Omental fat pad (tissue), 4 donors: ENCODE measurements at places on chromosomes 7 and 10. TPM values are rescaled to one million over a fixed set of nuclear protein-coding genes. Genes with fewer than 3 reads are reported as not detected.

The EGR2 gene
- total RNA-seq, result 11.6 TPM

The SLC13A1 gene
- not detected for total RNA-seq

The NUTM2E gene
- not detected for total RNA-seq

The PTPRE gene
- total RNA-seq, result 28.1 TPM

The NPY4R gene
- not detected for total RNA-seq

The CLDN3 gene
- total RNA-seq, result not detected

The FOXP2 gene
- 15.3 TPM for total RNA-seq

The ASB10 gene
- not detected for total RNA-seq

The CYP26C1 gene
- total RNA-seq, result 0.16 TPM

DNA sequence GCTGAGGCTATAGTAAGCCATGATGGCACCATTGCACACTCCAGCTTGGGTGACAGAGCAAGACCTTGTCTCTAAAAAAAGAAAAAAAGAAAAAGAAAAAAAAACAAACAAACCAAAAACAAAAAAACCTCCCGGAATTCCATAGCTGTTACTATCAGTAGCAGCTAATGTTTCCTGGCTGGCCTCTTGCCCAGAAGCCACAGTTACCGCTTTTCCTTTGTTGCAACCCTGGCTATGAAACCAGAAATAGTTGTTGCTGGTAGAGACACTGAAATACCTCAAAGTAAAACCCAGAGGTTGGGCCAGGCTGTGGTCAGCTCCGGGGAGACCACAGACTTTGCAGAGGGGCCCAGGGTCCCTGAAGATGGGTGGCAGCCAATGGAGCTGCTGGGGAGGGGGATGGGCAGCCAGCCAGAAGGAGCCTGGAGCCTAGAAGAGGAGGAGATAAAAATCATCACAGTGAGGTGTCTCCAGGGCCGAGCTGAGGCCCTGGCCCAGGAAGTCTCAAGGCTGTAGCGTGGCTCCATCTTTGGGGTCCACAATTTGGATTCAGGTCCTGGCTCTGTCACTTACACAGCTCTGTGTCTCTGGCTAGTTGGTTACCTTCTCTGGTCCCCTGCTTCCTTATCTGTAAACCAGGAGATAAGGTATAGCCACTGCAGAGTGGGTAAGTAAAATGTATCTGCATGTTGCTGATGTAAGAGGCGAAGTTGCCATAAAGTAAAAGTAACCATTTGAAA, 3.4 kb upstream of the CHST12 start:
- peak; percentile 64 for DNase-seq

DNA sequence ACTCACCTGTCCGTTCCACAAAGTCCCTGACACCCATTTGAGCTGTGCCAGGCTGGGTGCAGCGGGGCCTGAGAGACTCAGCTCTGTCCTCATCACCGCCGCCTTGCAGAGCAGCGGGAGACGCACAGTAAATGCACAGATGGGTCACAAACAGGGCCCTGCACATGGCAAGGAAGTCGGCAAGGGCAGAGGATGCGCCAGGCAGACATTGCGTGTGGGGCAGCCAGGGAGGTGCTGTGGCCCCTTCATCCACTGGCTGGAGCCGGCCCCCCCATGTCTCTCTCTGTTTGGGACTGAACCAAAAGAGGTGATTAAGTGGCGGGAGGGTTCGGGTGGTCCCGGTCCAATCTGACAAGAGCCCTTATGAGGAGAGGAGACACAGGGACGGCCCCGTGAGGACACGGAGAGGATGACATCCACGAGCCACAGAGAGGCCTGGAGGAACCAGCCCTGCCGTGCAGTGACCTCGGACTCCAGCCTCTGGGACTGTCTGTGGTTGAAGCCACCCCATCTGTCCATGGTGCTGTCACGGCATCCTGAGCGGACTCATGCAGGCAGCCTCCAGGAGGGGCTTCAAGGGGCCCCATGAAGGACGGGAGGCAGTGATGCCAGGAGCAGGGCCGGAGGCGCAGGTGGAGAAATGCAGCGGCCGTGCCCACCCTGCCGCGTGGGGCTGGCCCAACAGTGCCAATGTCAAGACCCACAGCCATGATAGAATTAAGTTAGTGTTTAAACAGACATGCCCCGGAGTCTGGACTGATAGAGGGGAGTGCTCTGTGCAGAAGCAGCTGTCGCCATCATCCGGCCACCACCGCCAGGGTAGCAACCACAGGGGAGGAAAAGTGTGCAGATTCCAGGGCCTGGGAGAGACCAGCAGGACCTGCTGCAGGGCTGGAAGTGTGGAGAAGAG, 28.4 kb upstream of the FOXL3 start:
- no peak for DNase-seq

DNA sequence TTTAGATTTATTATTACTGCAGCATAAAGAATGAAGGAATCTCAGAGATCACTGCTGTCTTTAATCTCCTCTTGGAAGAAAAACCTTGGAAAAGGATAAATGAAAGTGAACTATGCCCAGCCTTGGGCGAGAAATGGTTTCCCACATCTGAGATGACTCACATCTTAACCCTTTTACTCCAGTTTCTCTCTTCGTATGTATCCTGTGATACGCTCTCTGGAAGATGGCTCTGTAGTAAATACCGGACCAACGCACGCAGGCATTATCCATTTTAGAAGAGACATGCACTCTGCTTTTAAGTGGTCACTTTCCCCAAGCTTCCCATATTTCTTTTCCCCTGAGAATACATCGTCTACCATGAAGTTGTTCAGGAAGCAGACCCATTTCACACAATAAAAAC, 207.3 kb upstream of the BMPER start:
- DNase-seq, result no peak

- DNase-seq, result no peak
These were observed 56.3 kb upstream of the TMEM72 start for GRCh38 chr10:44854693-44855350.

- DNase-seq, result no peak
These were observed 1.3 kb downstream of the CUTC start for GRCh38 chr10:99733366-99733765.

- DNase-seq, result peak; percentile 17
These were observed 8.3 kb upstream of the ATP6V0E2 start for GRCh38 chr7:149865437-149865836.

- DNase-seq, result no peak
These were observed 100.9 kb downstream of the ANKRD7 start for GRCh38 chr7:118325450-118325808.

GRCh38 chr10:93061594-93062513, 1.3 kb downstream of the CYP26C1 start:
- DNase-seq, result no peak

DNA sequence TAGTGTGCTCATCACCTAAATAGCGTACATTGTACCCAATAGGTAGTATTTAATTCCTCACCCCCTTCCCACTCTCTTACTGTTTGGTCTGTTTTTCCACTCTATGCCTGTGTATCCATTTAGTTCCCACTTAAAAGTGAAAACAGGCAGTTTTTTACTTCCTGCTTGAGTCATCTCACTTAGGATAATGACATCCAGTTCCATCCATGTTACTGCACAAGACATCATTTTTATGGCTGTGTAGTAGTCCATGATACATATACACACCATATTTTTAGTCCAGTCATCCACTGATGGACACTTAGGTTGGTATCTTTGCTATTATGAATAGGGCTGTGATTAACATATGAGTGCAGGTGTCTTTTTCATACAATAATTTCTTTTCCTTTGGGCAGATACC, 10.1 kb downstream of the STK17A start:
- DNase-seq, result no peak

DNA sequence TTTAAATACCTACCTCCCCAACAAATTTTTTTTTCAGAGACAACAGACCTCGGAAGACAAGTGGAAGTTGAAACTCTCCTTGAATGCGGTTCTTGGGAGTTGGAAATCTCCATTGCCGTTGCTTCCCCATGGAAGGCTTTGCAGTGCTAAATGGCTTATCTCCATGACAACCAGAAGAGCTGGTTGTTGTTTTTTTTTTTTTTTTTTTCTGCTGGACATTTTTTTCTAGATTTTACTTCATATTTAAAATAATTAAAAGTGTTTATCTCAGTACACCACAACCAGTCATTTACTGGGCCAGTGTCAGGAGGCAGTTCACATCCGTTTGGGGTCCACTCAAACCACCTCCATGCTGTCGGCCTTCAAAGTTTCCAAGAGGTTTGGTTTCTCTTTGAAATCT, 348.5 kb upstream of the PRKCQ start:
- no peak for DNase-seq

- no peak for DNase-seq
These were observed 58.0 kb downstream of the CLRN3 start for GRCh38 chr10:127834791-127835190.

DNA sequence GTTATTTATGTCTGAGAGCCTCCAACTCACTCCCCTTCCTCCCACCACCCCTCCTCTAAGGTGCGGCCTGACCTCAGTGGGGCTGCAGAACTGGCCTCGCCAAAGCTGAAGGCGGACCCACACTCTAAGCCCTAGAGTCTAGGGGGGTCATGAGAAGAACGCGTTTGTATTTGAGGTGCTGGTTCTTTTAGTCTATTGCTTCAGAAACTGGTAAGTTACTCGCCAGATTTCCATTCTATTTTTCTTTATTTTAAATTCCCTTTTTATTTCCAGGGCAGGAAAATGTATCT, 357.5 kb downstream of the DNAJB6 start:
- DNase-seq, result no peak

- no peak for DNase-seq
These were observed 24.0 kb downstream of the HABP2 start for GRCh38 chr10:113576852-113577251.

- DNase-seq, result no peak
These were observed 304.6 kb downstream of the PRPF18 start for GRCh38 chr10:13891128-13892000.

GRCh38 chr7:120394595-120394994, 121.6 kb downstream of the KCND2 start:
- DNase-seq, result no peak

- DNase-seq, result no peak
These were observed 16.9 kb downstream of the RPA3 start for GRCh38 chr7:7701527-7701926.

- no peak for DNase-seq
These were observed 3.5 kb upstream of the ZNF467 start for GRCh38 chr7:149776848-149777407.

DNA sequence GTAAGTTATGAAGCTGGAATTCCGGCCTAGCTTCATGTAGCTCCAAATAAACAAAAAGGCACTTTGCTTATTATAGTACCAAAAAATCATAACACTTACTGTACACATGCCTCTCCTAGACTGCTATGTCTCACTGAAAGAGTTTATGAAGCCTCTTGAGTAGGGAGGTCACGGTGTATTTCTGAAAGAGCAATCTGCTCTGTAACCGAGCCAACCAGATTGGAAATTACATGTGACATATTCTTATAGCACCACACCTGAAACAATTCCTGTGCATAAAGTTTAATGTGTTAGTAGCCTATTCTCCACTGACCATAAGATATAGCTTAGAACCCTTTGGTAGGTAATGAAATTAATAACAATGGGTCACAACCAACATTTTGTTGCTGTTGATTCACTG, 1.3 kb upstream of the FAM3C start:
- DNase-seq, result no peak

DNA sequence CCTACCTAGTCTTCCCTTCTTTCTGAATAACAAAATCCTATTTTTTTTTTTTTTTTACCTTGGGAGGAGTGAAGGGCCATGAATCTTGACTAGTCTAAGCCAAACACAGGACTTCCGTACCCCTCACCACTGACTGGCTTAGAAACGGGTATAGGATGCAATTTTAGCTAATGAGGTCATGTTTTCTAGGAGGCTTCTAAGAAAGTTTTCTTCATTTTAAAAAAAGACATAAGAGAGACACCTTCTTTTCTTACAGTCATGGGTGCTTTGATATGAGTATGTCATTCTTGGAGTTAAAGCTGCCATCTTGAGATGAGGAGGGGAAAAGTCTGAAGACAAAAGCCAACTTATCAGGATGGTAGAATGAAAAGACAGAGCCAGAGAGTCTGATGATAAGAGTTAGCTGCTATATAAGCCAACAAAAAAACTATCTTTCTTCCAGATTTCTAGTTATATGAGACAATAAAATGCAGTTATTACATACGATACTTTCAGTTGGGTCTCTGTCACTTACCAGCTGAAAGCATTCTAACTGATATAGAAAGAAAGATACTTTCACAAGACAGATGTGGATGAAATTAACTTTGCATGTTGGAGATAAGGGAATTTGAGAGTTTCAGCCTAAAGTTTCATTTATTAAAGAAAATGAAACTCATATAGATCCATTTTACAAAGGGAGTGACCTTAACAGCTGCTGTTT, 34.0 kb downstream of the ZNF438 start:
- DNase-seq, result no peak

DNA sequence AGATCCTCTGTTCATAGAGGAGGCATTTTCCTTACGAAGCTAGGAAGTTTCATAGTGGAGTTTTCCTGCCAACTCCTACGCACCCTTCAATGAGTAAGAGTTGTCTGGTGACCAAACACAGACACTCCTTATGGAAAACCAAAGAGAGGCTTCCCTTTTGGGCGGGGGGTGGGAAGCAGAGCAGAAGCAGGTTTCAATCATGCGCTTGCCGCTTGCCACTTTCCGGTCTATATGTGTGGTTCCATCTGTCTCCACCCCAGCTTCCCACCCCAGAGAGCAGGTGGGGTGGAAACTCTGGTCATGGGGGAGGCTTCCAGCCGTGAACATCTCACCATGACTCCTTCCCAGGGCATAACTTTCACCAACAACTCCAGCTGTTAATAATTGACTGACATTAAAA, 68.8 kb upstream of the GRB10 start:
- DNase-seq, result no peak

DNA sequence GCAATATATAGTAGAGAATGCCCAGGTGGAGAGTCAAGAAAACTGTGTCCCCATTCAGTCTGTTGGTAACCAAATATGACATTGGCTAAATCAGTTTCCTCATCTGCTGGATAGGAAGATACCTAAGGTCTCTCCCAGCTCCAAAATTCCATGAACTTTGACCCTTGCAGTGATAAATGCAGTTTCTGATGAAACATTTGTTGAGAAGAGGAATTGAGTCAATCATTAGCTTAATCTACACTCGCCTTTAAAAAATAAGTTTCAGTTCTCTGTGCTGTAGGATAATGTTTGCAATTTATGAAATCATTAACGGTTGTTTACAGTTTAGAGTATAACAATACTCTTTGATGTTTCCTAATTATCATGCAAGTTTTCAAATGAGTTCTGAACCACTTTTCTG, 38.0 kb upstream of the SLC25A13 start:
- no peak for DNase-seq

DNA sequence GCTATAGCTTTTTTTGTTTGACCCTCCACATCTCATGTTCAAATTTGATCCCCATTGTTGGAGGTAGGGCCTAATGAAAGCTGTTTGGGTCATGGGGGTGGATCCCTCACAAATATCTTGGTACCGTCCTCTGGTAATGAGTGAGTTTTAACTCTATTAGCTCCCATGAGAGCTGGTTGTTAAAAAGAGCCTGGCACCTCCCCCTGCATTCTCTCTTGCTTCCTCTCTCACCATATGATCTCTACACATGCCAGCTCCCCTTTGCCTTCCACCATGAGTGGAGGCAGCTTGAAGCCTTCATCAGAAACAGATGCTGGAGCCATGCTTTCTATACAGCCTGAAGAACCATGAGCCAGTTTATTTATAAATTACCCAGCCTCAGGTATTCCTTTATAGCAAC, 43.0 kb upstream of the IMMP2L start:
- DNase-seq, result no peak
